ENCODE measurements at places on chromosomes 4 and X.

GRCh38 chrX:25004485-25005032 is 11.2 kb downstream of the ARX start:
- no peak for DNase-seq

DNA sequence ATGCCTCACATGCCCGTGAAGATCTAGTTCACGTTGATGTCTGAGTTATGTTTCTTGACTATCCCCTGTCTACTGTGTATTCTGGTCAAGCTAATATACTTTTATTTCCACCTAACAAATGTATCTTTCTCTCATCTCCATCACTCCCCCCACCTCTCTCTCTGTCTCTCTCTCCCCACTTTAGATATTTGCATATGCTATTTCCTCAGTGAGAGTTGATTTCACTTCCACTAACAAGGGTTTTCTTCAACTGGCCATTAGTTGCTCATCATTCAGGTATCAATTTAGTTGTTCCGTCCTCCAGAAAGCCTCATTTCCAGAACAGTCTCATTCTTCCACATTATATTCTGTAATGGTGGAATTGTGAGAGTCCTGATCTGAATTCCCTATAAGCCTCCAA is 1777.8 kb upstream of the TENM3 start:
- no peak for DNase-seq

DNA sequence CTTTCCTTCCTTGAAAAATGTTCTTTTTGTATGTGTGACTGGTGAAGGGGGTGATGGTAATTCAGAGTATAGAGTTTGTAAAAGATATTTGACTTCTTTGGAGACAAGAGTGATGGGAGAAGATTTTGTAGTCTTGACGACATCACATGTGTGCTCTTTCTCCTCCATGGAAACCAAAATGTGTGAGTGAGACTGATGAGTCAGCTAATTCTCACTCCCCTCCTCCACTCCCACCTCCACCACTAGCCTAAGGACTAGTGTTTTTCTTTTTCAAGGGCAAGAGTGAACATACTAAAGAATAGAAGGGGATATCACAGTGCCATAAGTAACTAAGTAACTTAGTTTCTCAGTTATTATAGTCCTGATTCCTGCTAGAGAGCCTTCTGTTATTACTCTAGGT is 14.0 kb upstream of the DGKK start:
- no peak for DNase-seq

- no peak for DNase-seq
Measured at GRCh38 chrX:148541584-148541940, 41.1 kb downstream of the AFF2 start.

DNA sequence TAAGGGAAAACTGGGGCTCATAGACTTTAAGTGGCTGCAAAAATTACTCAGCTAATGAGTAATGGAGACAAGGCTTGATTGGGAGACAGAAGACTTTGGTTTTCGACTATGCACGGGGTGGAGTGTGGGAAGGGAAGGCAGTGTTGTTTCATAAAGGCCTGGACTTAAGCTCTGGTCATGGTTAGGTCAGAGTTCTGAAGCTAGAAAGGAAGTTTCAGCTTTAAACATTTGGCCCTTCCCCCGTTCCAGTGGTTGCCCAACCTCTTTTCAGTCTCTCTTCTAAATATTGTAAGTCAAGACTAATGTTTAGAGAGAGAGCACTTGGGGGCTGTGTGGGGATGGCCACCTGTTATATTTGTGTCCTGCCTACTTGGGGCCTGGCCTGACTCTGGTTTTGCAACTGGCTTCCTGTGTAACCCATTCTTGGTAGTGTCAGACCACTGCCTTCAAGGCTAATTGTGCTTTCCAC is 21.0 kb downstream of the MSN start:
- DNase-seq: no peak

DNA sequence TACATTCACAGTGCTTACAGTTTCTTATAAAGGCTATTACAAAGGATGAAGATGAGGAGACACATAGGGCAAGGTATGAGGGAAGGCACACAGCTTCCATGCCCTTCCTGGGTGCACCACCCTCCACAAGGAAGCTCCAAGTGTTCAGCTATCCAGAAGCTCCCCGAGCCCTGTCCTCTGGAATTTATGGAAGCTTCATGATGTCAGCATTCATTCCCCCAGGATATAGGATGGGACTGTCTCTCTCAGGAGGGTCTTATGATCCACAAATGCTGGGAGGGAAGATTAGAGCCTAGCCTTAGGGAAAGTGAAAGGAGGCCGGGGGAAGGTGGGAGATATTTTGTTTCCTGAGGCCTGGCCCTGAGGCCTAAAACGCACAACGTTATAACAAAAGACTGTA is 236.0 kb downstream of the ANK2 start:
- DNase-seq: no peak

DNA sequence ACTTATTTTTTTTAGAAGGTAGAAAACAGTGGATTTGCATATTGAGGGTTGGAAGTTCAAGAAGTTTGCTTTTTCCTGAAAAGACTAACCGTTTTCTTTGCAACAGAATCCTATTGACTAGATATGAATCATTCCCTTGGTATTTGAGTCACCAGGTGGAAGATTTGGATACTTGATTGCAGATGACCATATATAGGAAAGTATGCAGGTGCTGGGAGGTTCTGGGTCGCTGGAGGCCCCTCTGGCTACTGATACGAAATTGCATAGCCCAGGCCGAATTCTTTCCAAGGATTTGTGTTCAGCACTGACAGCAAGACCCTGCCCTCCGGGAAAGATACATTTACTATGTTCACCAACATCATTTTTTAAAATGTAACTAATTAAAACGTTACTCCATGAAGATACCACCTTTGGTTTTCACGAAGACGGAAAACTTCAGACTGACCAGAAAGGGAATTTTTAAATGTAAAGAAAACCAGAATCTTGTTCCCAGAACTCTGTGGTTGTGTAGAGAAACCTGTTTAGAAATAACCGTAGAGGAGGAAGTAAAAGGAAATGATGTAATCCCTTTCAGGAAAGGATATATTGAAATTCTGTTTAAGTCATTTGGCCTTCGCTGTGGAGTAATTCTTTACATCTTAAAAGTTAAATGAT is 946 bp downstream of the ANXA3 start:
- DNase-seq: no peak

GRCh38 chr4:11525085-11525484 is 96.4 kb upstream of the HS3ST1 start:
- DNase-seq: no peak

DNA sequence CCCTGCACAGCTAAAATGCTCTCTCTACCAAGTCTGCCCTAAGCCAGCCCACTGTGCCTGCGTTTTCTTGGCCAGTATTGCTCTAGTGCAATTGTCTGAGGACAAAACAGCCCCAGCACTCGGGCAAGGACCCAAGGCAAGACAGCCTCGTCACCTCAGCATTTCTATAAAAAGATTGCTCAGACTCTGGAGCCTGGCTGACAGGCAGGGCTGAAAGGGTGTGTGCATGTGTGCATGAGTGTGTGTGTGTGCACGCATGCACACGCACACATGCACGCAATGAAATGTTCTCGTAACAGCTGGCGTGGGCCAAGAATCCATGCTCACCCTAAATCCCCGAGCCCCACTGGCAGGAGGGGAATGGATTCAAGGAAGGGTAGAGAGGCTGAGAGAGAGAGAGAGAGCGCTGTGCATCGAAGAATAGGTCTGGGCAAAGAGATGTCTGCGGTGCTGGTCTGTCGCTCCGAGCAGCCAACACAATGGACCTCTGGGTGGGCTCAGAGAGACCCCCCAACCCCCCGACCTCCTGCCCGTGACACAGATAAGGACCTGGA is 579.2 kb downstream of the BCOR start:
- no peak for DNase-seq

- no peak for DNase-seq
Measured at GRCh38 chrX:14228611-14229010, 198.9 kb upstream of the GEMIN8 start.

GRCh38 chrX:41381685-41382084 is 47.7 kb downstream of the DDX3X start:
- peak; percentile 41 for DNase-seq

GRCh38 chr4:94889946-94890345 is 132.2 kb downstream of the BMPR1B start:
- peak; percentile 72 for DNase-seq

- peak; percentile 70 for DNase-seq
Measured at GRCh38 chr4:149885896-149886295, 70.3 kb upstream of the IQCM start.

GRCh38 chr4:24470666-24471485 is 113.5 kb downstream of the DHX15 start:
- DNase-seq: no peak

- DNase-seq: no peak
Measured at GRCh38 chrX:110175146-110175545, 142.7 kb downstream of the AMMECR1 start.

DNA sequence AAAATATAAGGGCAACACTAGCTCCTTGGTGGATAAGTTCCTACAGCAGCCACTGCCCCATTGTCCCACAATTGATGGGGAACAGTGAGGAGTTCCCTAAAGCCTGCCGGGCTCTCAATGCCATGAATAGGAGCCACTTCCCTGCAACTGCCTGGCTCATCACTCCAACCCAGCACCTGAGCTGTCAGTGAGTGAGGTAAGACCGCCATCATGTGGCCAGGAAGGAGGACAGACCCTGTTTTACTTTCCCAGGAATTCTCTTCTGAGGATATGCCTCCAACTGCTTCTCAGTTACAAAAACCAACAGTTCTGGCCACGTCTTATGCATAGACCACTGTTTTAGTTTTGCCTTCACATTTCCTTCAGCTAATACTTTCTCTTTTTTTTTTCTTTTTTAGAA is 45.5 kb downstream of the SRPX start:
- DNase-seq: no peak

- no peak for DNase-seq
Measured at GRCh38 chr4:20109391-20109790, 142.3 kb upstream of the SLIT2 start.

DNA sequence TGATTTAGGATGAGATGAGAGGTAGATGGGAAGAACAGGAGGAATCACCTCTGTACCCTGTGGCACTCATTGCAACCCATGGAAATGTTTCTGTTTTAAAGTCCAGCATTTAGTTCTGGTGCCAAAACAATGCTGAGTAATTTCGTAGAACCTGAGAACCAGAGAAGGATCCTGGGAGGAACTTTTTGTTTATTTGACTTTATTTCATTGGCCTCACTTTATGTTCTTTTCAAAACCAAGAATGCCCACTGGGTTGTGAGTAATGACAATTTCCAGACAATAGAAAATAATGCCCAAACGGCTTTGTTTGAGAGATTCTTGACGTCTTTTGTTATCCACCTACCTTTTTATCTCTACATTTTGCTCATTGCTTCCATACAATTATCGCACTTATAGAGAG is 111.3 kb downstream of the SHROOM3 start:
- no peak for DNase-seq

DNA sequence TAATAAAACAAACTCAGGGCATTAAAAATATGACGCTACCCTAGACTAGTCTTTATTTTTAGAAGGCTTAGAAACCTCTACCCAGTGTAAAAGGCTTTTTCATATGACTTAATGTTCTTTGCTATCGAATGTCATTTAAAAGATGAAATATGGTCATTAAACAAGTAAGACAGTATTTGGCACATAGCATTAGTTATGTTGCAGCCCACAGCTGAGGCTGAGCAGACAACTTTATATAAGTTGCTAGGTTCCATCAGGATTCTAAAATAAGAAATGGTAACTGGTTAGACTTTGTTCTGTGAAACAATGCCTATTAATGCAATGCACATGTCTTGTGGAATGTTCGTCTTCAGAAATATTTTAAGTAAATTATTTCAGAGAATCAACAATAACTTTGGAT is 10.4 kb upstream of the PRSS12 start:
- DNase-seq: no peak

- no peak for DNase-seq
Measured at GRCh38 chr4:36010397-36010929, 233.9 kb downstream of the ARAP2 start.

DNA sequence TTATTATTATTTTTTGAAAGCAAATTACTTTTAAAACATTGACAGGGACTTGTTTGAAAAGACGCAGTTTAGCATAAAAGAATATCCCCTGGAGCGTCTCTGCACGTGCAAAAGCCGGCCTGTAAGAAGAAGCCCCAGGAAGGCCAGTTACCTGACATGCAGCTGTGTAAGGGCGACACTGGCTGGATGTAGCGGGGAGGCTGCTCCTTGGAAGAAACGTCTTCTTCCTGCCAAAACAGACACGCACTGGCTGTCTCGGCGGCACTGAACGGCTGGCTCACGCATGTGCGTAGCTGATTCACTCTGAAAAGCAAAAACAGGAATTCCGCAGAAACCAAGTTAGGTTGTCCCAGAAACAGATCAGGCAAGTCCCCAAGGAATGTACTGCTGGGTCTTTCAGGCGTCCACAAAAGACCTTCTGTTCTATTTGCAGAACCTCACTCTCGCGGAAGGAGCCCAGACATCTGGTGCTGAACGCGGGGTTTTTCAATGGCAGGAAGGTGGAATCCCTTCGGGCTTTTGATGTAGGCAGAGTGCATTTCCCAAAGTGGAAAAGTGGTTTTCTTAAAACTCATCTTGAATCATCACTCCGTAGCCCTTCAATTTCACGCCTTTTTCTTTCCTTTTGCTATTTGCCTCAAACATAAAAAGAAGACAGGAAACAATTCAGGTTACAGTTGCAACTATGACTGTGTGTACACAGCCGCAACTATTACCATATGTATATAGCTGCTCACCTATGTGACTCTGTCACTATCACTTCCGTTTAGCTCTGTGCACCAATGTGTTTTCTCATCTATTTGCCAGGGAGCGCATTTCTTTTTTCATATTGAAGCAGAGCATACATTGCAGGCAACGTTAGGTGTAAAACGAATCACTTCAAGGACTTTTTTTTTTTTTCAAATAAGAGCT is 38.1 kb upstream of the ARSH start:
- no peak for DNase-seq

DNA sequence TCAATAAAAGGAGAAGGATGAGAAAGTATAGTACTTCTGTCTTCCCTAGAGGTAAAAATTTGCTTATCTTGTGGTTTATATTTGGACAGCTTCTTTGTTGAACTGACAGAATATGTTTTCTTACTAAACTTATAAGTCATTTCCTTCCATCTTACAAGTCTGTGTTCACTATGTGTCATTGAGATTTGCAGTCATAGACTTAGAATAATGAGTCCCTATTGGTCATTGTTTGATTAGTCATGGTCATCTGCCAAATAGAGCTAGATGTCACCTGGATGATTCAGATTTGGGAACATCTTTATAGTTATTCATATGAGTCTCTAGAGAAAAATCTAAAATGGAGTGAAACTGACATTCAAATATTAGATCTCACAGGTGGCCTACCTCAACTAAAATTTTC is 51.5 kb downstream of the SPATA18 start:
- no peak for DNase-seq

GRCh38 chrX:152138388-152138784 is at the start of gene MAGEA10:
Gene MAGEA10 (minus strand): TSS chrX:152138577. CDS start chrX:152135620, 2,957 bp downstream.
- no peak for DNase-seq

All from AG09309 (cell line).